Suppressor macrophage treated with lipopolysaccharide for 4 hours (primary cell): ENCODE measurements at places on chromosomes 1 and 21.
A peak's percentile ranks its signal among the peaks of the same experiment; 100 is the strongest.

- DNase-seq: no peak
These were observed 8.6 kb upstream of the PPFIA4 start for GRCh38 chr1:203017692-203018091.

GRCh38 chr1:112881742-112882127, 74.3 kb downstream of the SLC16A1 start:
- DNase-seq: peak; percentile 37

GRCh38 chr1:153122831-153123421, 9.6 kb upstream of the SPRR2F start:
- no peak for DNase-seq

DNA sequence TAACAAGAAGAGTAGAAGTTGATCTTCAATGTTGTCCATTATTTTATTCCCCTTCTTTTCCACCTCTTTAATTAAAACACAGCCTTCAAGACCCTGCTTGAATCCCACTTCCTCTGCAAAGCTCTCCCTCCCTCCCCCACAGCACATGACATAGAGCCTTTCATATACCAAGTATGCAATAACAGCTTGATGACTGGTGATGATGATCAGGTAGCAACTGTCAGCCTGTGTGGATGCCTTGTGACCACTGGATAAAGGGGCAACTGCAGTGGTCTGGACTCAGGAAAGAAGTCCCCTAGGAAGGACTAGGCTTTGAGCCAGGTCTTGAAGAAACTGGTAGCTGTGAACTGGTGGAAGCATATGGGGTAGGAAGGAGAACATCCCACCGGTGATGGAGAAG, 53.8 kb upstream of the PRDX6 start:
- DNase-seq: peak; percentile 50
